GM12864 (cell line): ENCODE measurements at places on chromosomes 16 and 17.

DNA sequence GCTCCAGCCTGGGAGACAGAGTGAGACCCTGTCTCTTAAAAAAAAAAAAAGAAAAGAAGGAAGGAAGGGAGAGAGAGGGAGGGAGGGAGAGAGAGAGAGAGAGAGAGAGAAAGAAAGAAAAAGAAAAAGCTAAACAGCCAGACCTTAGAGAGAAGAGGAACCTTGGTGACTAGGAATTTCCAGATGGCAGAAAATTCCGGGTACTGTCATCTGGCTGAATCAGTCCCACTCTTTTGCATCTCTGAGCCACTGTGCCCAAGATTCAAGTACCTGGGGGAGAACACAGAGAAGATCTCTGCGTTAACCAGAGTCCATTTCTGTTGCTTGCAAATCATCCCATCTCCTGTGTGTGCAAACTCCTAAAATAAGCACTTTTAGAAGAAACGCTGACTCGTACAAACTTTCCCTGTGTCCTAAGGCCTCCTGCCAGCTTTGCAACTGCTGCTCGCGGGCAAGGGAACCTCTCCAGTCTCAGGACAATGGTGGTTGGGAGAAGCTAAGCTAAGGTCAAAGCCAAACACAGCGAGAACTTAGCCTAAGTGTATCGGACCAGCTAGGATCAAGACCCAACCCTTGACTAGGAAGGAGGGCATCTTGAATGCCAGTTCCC lies 18.0 kb downstream of the BMERB1 start:
- no peak for DNase-seq

- no peak for DNase-seq
Measured at GRCh38 chr16:35184356-35184870, 1725.0 kb downstream of the TP53TG3F start.

DNA sequence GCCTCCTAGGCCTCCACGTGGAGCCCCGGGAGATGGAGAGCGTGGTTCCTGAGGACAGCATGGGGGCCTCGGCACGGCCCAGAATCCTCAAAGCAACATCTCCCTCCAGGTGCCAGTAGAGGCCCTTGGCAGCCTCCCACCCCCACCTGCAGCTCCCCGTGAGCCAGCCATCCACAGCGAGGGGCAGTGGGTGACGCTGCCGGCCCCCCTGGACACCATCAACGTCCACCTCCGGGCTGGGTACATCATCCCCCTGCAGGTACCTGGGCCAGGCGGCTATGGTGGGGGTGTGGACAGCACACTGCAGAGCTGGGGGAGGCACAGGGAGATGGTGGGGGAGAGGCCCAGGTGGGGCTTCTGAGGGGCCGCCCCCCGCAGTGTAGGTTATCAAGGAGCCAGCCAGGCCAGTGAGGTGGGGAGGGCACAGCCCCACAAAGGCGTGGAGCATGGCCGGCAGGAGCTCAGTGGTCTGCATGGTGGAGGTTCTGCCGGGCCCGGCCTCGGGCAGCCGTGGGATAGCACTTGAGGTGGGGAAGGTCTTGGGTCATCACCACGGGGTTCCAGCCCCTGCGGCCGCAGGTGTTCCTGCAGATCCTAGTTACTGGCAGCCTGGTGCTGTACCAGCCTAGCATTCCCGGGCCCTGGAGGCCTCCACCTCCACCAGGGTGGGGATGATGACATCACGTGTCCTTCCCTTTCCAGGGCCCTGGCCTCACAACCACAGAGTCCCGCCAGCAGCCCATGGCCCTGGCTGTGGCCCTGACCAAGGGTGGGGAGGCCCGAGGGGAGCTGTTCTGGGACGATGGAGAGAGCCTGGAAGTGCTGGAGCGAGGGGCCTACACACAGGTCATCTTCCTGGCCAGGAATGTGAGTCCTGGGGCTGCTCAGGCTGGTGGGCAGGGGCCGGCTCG lies 16.4 kb downstream of the GAA start:
- no peak for DNase-seq

- DNase-seq: no peak
Measured at GRCh38 chr17:32498391-32498790, 11.6 kb downstream of the CDK5R1 start.

DNA sequence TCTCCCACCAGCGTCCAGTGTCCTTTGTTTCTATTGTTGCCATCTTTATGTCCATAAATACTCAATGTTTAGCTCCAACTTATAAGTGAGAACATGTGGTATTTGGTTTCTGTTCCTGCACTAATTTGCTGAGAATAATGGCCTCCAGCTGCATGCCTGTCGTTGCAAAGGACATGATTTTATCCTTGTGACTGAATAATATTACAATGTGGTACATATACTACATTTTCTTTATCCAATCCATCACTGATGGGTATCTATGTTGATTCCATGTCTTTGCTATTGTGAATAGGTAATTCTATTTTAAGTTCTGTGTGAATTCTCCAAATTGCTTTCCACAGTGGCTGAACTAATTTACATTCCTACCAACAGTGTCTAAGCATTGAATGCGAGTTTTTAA lies 578.6 kb upstream of the CA10 start:
- no peak for DNase-seq

GRCh38 chr17:69111794-69112193 lies 29.9 kb downstream of the ABCA6 start:
- no peak for DNase-seq

DNA sequence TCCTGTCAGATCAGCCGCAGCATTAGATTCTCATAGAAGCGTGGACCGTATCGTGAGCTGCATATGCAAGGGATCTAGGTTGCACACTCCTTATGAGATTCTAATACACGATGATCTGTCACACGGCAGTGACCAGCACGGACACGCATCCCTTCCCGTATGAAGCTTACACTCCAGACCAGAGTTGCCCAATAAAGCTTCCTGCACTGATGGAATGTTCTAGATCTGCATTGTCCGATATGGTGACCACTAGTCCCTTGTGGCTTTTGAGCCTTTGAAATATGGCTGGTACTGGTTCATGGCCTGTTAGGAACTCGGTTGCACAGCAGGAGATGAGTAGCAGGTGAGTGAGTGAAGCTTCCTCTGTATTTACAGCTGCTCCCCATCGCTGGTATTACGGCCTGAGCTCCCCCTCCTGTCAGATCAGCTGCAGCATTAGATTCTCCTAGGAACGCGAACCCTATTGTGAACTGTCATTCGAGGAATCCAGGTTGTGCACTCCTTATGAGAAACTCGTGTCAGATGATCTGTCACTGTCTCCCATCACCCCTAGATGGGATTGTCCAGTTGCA lies 49.8 kb upstream of the ZCCHC14 start:
- no peak for DNase-seq

DNA sequence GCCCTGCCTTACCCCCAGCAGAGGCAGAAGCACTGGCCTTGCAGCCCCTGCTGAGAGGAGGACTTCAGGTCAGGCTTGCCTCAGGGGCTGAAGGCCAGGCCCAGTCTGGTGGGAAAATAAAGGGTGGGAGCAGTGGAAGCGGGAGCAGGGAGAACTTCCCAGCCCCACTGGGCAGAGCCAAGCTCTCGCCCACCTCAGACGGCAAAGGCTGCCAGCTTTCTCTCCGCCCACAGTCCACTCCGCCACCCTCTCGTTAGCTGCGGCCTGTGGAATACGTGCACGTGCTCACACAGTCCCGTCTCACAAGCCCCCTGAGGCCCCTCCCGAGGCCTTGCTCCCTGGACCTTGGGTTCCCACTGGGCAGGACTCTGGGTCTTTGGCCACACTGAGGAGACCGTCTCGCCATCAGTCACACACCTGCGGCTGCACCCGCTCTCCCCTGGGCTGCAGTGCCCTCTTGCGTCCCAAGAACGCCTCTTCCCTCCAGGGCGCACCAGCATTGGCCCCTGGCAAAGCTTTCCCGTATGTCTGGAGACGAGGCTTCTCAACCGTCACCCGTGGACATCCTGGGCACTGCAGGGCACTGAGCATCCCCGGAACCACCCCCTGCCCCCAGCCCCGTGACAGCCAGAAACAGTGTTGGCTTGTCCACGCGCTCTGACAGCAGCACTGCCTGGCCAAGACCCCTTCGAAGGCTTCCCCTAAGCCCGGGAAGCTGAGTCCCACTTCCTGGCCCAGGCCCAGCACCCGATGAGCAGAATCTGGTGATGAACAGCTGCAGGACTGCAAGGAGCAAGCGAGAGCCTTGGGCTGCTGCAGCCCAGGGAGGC lies 8.3 kb downstream of the MRPL28 start:
- peak; percentile 36 for DNase-seq

- DNase-seq: no peak
Measured at GRCh38 chr17:49858796-49859195, 10.9 kb upstream of the TAC4 start.

DNA sequence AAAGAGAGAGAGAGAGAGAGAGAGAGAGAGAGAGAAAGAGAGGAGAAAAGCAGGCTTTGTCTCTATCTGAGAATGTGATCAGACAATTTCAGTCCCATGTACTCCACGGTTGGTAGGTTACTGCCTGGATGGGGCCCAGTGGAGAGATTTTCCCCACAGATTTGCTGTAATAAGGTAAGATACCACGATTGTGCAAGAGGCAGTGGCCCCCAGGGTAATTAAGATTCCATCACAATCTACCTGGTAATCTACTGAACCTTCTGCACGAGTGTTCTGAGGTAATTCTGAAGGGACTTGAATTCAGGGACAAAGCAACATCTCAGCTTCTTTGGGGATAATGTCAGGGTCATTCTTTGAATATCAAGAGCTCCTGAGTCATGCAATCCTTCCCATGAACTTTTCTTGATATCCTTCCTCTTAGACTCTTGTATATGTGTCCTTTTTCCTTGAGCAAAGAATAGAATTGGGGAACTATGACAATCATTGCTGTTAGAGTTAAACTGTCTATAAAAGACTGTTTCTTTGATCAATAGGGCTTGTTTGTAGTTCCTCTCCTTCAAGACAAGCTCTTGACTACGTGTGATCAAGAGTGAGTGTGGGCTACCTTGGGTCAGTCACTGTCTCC lies 306.6 kb downstream of the MAF start:
- DNase-seq: no peak

DNA sequence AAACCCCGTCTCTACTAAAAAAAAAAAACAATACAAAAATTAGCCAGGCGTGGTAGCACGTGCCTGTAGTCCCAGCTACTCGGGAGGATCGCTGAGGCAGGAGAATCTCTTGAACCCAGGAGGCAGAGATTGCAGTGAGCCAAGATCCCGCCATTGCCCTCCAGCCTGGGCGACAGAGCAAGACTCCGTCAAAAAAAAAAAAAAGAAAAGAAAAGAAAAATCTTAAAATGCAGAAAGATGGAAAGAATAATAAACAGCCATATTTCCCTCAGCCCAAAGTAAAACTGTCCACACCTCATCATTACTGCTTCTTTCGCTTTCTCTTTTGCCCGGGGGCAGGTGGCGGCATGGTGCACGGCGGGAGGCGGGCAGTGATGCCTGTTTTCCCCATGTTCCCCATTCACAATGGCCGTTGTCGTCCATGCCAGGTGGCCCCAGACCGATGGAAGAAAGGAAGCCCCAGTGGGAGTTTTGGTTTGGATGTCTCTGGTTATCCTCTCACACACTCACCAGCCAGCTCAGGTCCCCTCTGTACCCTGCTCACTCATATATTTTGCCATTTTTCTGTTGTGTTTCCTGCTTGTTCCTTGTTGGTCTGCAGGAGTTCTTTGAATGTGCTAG lies 37.0 kb upstream of the PEMT start:
- DNase-seq: peak; percentile 7

DNA sequence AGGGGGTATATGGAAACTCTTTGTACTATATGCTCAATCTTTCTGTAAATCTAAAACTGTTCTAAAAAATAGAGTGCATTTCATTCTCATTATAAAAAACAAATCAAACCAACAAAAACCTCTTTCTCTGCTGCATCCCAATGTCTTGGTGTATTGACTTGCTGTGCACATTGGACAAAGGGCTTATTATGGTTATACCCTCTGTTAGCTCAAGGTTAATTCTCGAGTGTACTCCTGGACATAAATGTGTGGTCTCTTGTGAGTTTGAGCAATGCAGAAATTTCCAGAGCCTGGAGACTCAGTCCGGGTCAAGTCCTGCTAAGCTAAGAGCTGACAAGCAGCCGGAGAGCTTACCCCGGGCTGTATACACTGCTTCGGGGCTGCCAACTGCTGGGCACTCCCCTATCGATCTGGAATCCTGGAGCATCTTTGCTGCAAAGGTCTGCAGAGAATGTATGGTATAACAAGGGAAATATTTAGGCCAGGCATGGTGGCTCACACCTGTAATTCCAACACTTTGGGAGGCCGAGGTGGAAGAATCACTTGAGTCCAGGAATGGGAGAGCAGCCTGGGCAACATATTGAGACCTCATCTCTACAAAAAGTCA lies 66.2 kb upstream of the BRD7 start:
- no peak for DNase-seq

- DNase-seq: no peak
Measured at GRCh38 chr17:64109400-64109799, 20.5 kb downstream of the ERN1 start.

DNA sequence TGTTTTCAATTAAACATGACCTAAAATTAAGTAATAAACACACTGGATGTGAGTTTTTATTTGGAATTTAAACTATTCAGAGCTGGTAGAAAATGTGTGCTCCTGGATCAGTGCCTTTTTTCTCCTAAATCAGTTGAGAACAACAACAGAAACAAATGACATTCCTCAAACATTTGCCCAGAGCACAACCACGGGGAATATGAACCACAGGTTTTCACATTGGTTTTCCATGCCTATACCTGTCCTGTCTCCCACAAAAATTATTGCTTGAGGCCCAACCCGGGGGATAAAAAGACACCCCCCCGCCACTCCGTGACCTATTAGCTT lies 6.8 kb downstream of the HSBP1 start:
- no peak for DNase-seq

GRCh38 chr16:2531371-2531695 lies at the start of gene CEMP1:
Gene CEMP1, minus strand, starts transcription at chr16:2531408. Its CDS starts 335 bp downstream, at chr16:2531073.
- DNase-seq: no peak

- no peak for DNase-seq
Measured at GRCh38 chr16:24748242-24748641, 18.8 kb downstream of the TNRC6A start.

- DNase-seq: no peak
Measured at GRCh38 chr17:40076591-40076990, 13.8 kb downstream of the THRA start.

GRCh38 chr17:45432405-45433158 lies at the start of gene ARHGAP27:
Gene ARHGAP27, minus strand, starts transcription at chr17:45432870. Its CDS starts 2,591 bp downstream, at chr17:45430279.
- no peak for DNase-seq

- no peak for DNase-seq
Measured at GRCh38 chr16:75099075-75099667, 17.4 kb downstream of the LDHD start.

- DNase-seq: no peak
Measured at GRCh38 chr16:66459878-66460277, 32.8 kb downstream of the BEAN1 start.
